NCI-H774 (cell line): ENCODE measurements at places on chromosomes 4 and X.

DNA sequence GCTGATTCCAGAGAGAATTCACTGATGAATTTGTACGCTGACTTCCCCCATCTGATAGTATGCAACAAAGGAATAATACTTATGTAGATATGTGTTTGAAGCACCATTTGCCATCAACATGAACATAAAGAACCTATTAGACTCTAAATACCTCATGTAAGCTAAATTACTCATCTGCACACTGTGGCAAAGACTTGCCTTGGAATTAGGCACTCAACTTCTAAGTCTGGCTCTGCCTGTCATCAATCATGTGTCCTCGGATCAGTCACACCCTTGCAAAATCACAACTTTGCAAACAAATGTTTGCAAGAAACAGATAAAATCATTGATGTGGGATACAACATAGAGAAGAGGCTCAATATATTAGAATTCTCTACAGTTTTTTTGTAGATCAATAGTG, 169.9 kb upstream of the LDB2 start:
- no peak for DNase-seq

DNA sequence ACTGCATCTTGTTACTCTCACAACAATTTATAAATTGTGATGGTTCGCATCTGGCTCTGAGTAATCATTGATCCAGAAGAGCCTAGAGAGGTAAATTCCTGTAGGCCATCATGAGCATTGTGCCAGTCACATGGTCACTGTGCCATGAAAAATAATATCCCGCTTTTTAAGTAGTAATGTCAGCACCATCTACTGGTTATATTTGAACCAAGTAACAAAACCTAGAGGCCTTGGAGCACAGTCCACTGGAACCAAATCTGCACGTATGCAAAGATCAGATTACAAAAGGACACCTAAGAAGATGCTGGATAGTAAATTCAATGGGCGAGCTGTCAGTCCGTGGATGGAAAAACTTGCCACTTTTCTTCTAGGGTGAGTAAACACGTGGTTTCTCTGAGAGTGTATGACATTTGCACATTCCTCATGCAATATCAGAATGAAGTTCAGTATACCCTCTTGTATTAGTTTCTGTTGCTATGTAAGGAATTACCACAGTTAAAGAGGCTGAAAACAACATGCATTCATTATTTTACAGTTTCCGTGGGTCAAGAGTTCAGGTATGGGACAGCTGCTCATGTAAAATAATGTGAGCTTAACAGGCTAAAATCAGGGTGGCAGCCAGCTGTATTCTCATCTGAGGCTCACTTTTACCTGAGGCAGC, 26.8 kb downstream of the FAM114A1 start:
- no peak for DNase-seq

GRCh38 chrX:13654116-13654515, 1.2 kb downstream of the TCEANC start:
- DNase-seq = no peak

- DNase-seq = peak; percentile 65
These were observed at the start of gene FOXO4 for GRCh38 chrX:71095555-71095980. FOXO4 (plus strand) TSS chrX:71095851; CDS start chrX:71096529, 678 bp downstream.

GRCh38 chr4:40856840-40857362, 107.1 kb downstream of the NSUN7 start:
- peak; percentile 74 for DNase-seq

GRCh38 chr4:170581322-170581721, 491.6 kb upstream of the AADAT start:
- DNase-seq = no peak

DNA sequence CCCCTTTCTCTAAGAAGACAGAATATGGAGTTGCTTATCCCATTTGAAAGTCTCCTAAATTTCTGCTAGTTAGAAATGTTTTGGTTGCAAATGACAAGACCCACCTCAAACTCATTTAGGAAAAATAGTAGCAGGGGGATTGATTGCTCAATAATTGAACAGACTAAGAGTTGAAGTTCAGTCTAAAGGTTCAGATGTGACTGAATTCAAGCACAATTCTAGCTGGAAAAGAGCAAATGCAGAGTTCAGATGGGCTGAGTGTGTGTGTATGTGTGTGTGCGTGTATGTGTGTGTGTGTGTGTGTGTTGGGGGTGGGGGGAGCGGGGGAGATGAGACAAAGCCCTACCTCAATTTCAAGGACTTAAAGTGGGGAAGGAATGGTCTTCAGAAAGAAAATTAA, 35.7 kb upstream of the SH3D19 start:
- DNase-seq = no peak

- DNase-seq = no peak
These were observed 10.6 kb downstream of the NYX start for GRCh38 chrX:41457613-41458192.

- no peak for DNase-seq
These were observed 362.3 kb downstream of the PABPC4L start for GRCh38 chr4:133839326-133839725.

GRCh38 chrX:75596178-75596577, 73.3 kb upstream of the ZDHHC15 start:
- DNase-seq = no peak

- no peak for DNase-seq
These were observed 8.8 kb downstream of the MTM1 start for GRCh38 chrX:150577174-150577573.

DNA sequence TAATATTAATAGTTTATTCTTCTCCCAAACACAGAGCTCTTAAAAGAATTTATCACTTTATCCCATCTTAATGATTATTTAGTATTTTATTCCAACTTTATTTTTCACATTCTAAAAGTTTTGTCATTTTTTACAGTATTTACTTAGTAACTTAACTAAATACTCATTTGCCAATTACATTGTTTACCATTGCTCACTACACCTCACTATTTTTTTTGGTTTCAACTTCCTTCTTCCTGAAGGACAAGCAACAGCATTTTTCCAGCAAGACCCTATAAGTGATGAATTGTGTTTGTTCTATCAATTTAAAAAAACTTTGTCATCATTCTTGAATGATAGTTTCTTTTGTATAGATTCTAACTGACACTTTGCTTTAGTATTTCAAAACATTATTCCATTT, 19.4 kb upstream of the SRD5A3 start:
- no peak for DNase-seq

GRCh38 chr4:103018391-103019307, 856 bp downstream of the SLC9B1 start:
- no peak for DNase-seq

- no peak for DNase-seq
These were observed 16.1 kb downstream of the MSMO1 start for GRCh38 chr4:165343353-165344191.

- DNase-seq = no peak
These were observed 1598.3 kb downstream of the PCDH18 start for GRCh38 chr4:135934026-135934425.

- no peak for DNase-seq
These were observed 271.2 kb downstream of the NLGN4X start for GRCh38 chrX:5957506-5957905.

DNA sequence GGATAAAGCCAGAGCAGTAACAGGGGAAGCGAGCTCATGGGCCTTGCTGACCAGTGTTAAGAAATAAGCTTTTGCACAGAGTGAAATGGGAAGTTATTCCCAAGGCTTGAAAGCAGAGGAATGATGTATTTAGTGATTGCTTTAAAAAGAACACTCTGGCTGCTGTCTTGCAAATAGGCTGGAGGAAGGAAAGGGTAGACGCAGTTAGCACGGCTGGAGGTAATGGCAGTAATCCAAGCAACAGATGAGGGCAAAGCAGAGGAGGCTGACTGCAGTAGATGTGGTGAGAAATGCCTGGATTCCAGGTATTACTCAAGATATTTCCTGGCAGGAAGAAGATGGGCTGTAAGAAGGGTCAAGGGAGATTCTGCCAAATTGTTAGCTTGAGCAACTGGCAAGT, 1342.3 kb upstream of the AGA start:
- DNase-seq = no peak

GRCh38 chr4:79959652-79960051, 113.4 kb downstream of the ANTXR2 start:
- no peak for DNase-seq
